ENCODE measurements at places on chromosomes 1 and 21.

- DNase-seq, result no peak
Observed at GRCh38 chr1:235657747-235658526, 8.4 kb upstream of the GNG4 start.

DNA sequence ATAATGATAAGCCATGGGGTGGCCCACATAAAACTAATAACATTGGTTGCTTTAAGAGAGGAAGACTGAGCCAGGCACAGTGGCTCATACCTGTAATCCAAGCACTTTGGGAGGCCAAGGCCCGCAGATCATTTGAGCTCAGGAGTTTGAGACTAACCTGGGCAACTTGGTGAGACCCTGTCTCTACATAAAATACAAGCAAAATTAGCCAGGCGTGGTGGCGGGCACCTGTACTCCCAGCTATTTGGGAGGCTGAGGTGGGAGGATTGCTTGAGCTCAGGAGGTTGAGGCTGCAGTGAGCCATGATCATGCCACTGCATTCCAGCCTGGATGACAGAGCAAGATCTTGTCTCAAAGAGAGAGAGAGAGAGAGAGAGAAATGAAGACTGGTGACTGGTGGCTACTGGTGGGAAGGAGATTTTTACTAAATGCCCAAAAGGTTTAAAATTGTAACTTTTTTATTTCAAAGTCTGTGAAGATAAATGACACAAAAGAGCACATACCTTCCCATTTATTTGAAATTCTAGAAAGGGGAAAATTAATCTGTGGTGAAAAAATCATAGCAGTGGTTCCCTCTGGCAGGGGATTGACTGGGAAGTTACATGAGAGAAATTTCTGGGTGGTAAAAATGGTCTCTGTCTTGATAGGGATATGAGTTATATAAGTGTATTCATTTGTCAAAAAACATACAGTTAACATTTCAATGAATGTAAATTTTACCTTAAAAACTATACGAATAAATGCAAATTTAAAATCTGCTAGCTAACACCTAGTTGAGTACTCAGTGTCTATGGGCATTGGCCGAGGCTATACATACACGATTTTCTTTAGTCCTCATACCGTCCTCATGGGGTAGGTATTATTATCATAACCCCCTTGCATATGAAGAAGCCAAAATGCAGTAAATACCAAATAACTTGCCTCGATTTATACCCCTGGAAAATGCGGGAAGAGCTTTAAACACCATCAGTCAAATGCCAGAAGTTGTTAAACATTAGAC, 2.2 kb upstream of the NBPF1 start:
- DNase-seq, result no peak

GRCh38 chr1:207963427-207964194, 52.7 kb upstream of the CD34 start:
- peak; percentile 97 for DNase-seq

DNA sequence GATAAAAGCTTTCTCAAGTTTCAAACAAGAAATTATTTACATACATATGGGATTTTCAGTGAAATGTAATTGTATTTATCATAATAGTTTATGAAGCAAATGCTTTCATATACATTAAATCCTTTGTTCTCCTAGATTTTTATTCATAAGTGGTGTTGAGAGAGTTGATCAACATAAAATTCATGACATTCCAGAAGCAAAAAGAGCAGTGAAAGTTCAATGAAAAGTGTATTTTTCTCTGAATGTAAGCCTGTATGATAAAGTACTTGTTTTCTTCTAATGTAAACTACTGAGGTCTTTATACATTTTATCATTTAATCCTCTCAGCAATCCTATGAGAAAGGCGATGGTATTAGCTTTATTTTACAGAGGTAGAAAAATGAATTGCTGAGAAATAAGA, 146.5 kb downstream of the PLA2G4A start:
- DNase-seq, result peak; percentile 44

GRCh38 chr1:155073377-155074242, 5.0 kb upstream of the EFNA3 start:
- no peak for DNase-seq

DNA sequence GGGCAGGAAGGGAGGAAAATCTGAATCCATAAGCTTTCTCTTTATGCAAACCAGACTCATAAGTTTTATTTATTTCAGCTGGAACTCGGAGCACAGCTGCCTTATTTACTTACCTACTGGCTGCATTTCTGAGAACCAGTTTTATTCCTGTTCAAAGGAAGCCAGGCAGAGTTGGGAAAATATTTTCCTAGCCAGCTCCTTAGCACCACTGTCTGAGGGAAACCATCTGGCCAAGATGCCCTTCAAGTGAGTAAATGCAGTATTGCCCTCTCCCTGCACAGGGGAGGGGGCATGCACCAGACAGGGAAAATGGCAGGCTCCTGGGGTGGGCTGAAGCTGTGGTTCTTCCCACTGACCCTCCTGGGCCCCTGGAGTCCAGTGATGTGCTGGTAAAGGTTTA, 28.9 kb upstream of the FMOD start:
- DNase-seq, result no peak
